ENCODE measurements at places on chromosomes 3 and 15. TPM values are rescaled to one million over a fixed set of nuclear protein-coding genes. Genes with fewer than 3 reads are reported as not detected.

DNA sequence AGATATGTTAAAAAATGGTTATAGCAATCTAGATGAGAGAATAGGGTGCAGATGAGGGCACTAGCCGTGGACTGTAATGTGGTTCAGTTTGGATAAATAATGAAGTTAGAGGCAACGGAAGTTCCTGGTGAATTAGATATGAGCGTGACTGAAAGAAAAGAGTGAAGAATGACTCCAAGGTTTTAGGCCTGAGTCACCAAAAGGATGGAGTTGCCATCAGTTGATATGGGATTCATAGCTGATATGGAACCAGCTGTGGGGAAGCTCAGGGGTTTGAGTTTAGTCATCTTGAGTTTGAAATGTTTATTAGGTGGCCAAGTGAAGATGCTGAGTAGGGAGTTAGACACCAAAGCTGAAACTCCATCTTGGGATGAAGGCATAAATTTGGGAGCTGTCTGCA, 66.2 kb downstream of the SSR3 start:
- H3K4me3 ChIP-seq, result no peak overlapping the region
- H3K27ac ChIP-seq, result no peak overlapping the region
- no peaks in the 10 kb centered on the region for H3K36me3 ChIP-seq
- H3K4me1 ChIP-seq, result no peaks in the 10 kb centered on the region

DNA sequence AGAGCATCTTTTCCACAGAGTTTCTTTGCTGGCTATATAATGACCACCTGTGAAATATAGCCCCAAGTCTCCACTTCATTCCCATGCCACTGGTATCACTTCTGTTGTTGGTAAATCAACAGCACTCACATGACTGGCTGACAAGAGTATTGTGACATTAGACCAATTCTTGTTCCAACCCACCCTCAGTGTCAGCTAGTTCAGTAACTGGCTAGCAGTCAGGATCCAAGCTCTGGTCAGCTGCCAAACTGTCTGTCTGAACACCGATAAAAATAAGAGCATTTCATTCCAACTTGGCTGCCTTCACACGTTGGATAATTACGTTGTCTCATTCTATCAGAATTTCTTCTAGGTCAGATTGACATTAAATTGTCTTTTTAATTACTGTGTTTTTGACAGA, 166.5 kb downstream of the USP13 start:
- H3K4me1 ChIP-seq, result no peaks in the 10 kb centered on the region
- DNase-seq, result no peak
- no peaks in the 10 kb centered on the region for H3K27me3 ChIP-seq
- H3K4me3 ChIP-seq, result no peak overlapping the region
- H3K36me3 ChIP-seq, result no peaks in the 10 kb centered on the region
- no peak overlapping the region for H3K27ac ChIP-seq

- H3K36me3 ChIP-seq, result no peaks in the 10 kb centered on the region
- H3K4me1 ChIP-seq, result no peaks in the 10 kb centered on the region
- H3K4me3 ChIP-seq, result no peak overlapping the region
- H3K27ac ChIP-seq, result no peak overlapping the region
- H3K27me3 ChIP-seq, result no peaks in the 10 kb centered on the region
- no peak for DNase-seq
Observed at GRCh38 chr3:113157408-113158030, 53.8 kb upstream of the BOC start.

- H3K36me3 ChIP-seq, result no peaks in the 10 kb centered on the region
- no peak overlapping the region for H3K4me3 ChIP-seq
- H3K4me1 ChIP-seq, result no peaks in the 10 kb centered on the region
- H3K27me3 ChIP-seq, result peaks cover under 1% of the 10 kb centered on the region
Observed at GRCh38 chr3:33773637-33774036, 24.8 kb upstream of the PDCD6IP start.

GRCh38 chr3:32076566-32076965, 29.9 kb upstream of the GPD1L start:
- H3K4me1 ChIP-seq, result peaks cover 4% of the 10 kb centered on the region
- H3K4me3 ChIP-seq, result no peak overlapping the region
- no peak overlapping the region for H3K27ac ChIP-seq
- H3K36me3 ChIP-seq, result no peaks in the 10 kb centered on the region

DNA sequence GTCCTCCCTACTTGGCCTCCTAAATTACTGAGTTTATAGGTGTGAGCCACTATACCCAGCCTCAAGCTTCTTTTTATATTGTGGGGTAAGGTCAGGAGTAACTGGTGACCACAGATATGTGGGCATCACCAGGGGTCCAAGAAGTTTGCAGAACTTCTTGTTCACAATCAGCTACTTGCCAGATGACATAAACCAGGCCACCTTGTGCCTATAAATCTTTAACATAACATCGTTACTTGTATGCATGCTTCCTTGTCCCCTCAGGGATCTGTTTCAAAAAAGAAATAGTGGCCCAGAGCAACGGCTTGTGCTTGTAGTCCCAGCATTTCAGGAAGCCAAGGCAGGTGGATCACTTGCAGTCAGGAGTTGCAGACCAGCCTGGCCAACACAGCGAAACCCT, 115.1 kb upstream of the FAM174B start:
- H3K4me3 ChIP-seq, result no peak overlapping the region
- H3K4me1 ChIP-seq, result no peaks in the 10 kb centered on the region

GRCh38 chr3:16372362-16373292, 107.6 kb downstream of the OXNAD1 start:
- no peaks in the 10 kb centered on the region for H3K36me3 ChIP-seq

NMNAT3 gene
- 5.1 TPM for polyA plus RNA-seq

SLC28A2 gene
- polyA plus RNA-seq, result 47.1 TPM

All from small intestine (tissue), 16 donors.